ENCODE measurements at places on chromosomes 6 and 20.

GRCh38 chr20:64139199-64140060 lies 24.8 kb upstream of the MYT1 start:
- DNase-seq = no peak

GRCh38 chr6:28354688-28355554 lies 5.2 kb downstream of the ZKSCAN3 start:
- DNase-seq = no peak

GRCh38 chr20:58702859-58703648 lies 10.5 kb downstream of the NPEPL1 start:
- DNase-seq = no peak

- no peak for DNase-seq
Observed at GRCh38 chr20:10490706-10491105, 55.6 kb downstream of the SLX4IP start.

GRCh38 chr6:45965007-45965406 lies 50.7 kb downstream of the CLIC5 start:
- DNase-seq = no peak

DNA sequence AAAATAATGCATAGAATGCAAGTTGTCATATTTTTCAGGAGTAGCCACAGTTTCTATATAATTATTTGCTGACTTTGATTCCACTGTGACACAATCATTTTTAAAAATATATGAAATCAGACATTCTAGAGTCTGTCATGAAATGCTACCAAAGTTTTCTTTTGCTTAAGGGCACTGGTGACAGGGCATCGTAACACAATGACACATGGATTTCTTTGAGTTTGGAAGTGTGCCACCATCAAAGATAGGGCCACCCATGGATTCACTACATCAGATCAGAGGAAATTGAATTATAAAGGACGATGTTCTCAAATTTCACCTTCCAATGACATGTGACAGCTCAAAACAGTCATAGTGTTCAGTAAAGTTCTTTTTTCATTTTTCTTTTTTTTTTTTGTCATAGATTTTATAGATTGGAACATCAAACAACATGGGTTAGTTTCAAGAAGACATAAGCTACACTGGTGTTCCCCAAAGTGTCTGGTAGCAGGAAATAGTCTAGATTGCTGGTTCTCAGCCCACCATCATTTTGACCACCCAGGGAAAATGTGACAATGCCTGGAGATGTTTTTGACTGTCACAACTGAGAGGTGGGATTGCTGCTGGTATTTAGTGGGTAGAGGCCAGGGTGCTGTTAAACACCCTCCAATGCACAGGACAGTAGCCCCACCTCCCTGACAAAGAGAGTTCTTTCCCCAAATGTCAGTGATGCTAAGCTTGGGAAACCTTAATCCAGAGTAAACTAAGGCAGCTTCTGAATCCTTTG lies 123.8 kb upstream of the DOK5 start:
- DNase-seq = no peak

- DNase-seq = no peak
Observed at GRCh38 chr6:79656134-79656533, 25.0 kb downstream of the SH3BGRL2 start.

- no peak for DNase-seq
Observed at GRCh38 chr6:105545228-105545920, 142.5 kb upstream of the PREP start.

DNA sequence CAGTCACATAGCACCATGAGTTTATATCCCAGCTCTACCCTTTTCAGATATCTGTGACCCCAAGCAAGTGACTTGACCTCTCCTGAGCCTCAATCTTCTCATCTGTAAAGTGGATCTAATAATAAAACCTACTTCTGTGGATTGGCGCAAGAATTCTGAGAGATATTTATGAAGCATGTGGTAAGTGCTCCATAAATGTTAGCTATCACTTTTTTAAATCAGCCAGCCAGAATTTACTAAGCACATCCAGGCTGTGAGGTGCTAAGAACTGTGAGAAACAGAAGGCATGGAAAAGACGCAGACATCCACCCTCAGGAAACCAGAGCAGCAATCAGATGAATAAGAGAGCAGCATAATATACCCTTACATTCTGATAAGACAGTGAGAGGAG lies 862 bp downstream of the C20orf96 start:
- DNase-seq = peak; percentile 30

DNA sequence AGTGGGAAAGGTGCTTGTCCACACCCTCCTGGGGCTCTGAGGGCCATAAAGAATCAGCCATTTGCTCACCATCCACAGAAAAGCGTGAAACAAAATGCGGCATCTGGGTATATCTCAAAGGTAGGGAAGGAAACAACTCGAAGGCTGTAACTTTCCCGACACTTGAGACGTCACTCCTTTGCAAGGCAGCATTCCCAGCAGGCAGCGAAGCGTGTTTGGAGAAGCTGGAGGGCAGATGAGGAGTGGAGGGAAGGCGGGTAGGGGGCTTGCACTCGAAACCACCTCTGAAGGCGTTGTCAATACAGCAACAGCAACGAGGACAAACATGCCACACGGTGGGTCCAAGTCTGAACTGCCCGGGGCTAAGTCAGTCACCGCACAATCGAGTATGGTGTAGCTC lies 98.4 kb downstream of the FOXC1 start:
- DNase-seq = no peak

GRCh38 chr20:59577809-59578435 lies 26.4 kb upstream of the PHACTR3 start:
- DNase-seq = no peak

DNA sequence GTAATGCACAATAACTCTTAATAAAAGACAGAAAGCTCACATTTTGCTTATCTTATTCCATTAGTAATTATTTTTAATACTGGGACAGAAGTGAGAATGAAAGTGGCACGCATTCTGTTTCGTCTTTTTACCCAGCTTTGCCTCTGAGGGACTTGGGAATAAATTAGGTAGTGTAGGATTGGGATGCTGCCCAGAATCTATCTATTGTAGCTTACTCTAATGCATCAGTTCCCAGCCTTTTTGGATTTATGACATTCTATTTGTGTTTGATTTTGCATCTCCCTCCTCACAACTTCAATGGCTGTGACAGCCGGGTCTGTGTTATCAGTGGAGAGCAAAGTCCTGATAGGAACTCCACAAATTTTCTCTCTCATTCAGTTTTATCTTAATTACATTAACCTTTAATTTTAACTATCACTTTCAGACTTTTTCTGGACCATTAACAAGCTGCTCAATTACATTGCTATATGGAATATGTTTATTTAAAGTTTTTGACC lies 62.9 kb upstream of the TULP4 start:
- no peak for DNase-seq

GRCh38 chr6:34949636-34950035 lies 60.6 kb downstream of the ANKS1A start:
- no peak for DNase-seq

GRCh38 chr6:163500105-163500504 lies 85.6 kb downstream of the QKI start:
- DNase-seq = no peak

DNA sequence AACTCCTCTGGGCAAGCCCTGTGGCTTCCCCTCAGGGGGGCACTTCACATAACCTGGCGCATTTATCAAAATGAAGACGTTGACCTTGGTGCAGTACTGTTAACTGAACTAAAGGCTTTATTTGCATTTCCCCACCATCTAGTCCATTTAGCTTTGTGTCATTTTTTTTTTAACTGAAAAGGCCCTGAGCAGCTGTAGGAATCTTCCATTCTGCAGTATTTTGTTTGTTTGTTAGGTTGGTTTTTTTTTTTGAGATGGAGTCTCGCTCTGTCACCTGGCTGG lies 10.7 kb downstream of the TMEM181 start:
- DNase-seq = no peak

- DNase-seq = no peak
Observed at GRCh38 chr6:104928141-104928540, 28.8 kb upstream of the LIN28B start.

DNA sequence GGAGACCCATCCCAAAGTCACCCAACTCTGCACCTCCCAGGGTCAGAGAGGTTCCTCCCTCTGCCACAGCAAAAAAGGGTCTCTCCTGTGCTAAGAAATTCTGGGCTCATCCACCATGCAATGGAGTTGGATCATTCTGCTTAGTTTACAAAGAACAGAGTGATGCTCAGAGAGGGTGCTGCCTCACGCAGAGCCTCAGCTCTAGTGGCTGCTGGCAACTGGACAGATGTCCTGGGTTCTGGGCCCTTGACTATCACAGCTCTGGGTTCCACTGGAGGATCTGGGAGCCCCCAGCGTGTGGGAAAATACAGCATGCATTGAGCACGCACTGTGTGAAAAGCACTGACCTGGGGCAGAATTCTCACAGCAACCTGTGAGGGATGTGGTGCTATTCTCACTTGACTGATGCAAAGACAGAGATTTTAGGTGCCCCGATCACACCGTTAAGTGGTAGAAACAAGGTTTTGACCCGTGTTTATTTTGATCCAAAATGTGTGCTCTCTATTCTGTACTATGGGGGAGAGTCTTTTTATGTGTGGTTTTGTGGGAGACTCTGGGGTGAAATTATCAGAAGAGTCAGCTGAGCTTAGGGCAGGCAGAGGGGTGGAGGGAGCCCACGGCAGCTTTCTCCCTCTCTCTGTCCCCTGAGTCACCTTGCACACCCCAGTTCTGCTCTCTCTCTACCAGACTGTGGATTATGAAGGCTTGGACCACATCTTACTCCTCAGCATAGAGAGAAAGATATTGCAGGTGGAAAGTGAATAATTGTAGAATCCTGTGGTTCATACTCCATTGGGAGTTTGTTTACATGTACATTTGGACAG lies 19.9 kb downstream of the TREML4 start:
- no peak for DNase-seq

DNA sequence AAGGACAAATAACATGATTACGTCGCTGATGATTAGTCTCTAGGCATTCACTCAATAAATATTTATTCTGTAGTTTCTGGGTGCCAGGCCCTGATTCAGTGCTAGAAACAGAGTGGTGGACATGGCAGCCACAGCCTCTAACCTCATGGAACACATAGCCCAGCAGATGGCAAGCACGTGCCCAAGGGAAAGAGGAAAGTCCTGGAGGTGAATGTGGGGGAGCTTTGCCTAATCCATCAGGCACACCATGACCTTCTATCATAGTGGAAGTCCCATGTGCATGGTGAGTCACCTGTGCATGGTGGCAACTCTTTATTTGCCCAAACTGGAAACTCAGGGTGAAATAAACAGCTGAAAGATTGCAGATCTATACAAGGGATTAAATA lies 143.0 kb upstream of the TNFAIP3 start:
- no peak for DNase-seq

DNA sequence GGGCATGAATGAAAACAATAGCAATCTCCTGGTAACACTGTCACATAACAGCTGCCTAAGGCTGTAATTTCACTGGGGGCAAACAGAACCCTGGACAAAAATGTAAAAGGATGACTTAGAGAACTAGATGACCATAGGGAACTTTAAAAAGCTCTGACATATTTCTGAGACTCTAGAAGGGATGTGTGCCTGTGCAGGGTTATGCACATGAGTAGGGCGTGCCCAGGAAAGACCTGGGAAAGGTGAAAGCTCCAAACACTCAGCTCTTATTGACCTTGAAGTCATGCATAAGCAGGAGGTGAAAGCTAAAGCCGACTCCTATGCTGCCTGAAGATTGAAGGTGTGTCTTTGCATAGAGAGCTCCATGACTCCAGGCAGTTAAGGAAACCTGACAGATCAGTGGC lies 118.4 kb upstream of the BTBD3 start:
- DNase-seq = peak; percentile 56

DNA sequence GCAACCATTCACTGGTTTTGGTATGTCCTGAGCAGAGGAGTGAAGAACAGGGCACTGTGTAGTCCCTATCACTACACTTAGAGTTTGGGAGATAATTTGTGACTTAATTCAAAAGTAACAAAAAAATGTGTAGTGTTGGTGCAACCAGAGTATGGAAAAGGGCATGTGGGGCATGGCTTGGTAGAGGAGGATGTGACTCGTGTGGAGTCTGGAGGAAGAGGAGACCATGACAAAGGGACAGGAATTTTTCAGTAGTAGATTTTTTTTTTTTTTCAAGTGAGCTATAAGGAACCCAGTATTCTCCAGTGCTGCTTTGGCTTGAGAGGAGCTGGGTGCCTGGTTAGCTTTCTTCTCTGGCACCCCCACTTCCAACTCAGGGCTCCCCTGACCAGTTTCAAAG lies 5.1 kb downstream of the MTRES1 start:
- no peak for DNase-seq

DNA sequence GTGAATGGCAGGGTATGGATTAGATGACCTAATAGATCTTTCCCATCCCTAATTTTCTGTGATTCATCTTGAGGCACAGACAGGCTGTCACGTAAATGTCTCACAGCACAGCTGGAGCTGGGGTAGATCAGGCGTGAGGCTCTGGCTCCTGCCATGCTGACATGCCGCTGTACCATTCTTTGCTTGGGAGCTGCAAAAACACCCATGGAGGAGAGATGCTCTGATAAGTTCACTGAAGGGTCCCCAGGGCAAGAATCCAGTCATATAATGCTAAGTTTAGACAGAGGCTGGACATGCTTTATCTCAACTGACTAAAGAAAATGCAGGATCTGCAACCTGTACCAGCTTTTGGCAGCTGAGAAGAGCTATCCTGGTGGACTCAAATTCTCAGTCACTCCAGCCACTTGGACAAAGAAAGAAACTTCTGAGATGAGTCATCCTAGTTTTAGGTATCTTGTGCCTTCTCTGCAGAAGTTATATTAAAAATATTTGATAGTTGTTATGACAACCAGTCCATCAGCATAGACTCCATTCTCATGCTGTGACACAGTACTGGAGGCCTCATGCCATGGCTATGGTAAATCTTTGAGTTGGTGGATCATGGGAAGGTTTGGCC lies 185.1 kb upstream of the RAB32 start:
- DNase-seq = no peak

GRCh38 chr20:43909720-43910119 lies 4.9 kb upstream of the TOX2 start:
- DNase-seq = no peak

GRCh38 chr20:9200620-9201019 lies 131.7 kb downstream of the PLCB4 start:
- no peak for DNase-seq

- DNase-seq = no peak
Observed at GRCh38 chr20:62918147-62918546, 8.2 kb downstream of the DIDO1 start.

GRCh38 chr20:58833921-58834320 lies 16.8 kb downstream of the GNAS-AS1 start:
- no peak for DNase-seq

Measured in T47D (cell line).